ENCODE measurements at places on chromosomes 2 and 18.

- no peak for DNase-seq
Measured at GRCh38 chr2:217735899-217736298, 266.9 kb downstream of the TNS1 start.

- DNase-seq, result peak; percentile 95
Measured at GRCh38 chr2:201257956-201258665, 2.2 kb upstream of the CASP8 start.

DNA sequence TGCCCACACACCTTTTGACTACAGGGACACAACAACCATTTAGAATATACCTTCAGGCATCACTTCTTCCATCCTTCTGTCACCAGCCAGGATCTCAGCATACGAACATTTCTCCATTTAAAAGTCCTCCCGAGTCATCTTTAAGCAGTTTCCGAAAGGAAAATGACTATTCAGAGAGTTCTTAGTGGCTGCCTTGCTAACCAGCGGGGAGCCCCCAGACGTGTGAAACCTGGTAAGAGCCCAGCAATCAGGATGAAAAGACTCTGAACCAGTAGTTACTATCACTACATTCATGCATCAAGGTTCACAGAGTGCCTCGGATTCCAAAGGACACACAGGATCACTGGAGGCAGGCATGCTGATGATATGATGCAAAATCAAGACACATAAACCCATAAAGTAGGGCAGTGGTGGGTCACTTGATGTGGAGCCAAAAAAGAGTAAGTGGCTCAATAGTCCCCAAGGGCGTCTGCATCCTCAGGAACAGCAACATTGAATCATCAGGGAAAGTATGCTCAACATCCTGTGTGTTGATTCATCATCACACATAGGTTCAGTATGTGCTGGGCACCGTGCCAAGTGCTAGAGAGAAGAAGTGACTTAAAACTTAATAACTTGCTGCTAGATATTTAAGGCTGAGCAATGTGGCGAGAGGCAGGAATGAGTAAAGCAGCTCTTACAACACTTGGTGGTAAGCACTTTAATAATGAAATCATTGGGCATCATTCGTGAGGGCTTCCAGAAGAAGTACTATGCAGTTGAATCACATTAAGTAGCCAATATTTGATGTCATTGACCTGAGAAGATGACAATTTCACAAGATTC lies 4.4 kb downstream of the CCL20 start:
- DNase-seq, result peak; percentile 87

GRCh38 chr18:27695503-27695902 lies 481.4 kb downstream of the CDH2 start:
- DNase-seq, result no peak

DNA sequence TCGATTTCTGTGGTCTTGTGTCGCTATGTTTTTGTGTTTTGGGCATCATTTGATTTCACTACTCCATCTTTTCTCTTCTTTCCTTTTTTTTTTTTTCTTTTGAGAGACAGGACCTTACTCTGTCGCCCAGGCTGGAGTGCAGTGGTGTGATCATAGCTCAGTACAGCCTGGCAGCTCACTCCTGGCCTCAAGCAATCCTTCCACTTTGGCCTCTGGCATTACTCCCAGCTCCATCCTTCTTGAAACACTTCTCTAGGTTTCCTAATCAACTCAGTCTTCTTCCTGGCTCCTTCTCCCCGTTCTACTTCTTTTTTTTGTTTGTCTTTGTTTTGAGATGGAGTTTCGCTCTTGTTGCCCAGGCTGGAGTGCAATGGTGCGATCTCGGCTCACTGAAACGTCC lies 26.5 kb downstream of the TCF23 start:
- no peak for DNase-seq

Measured in stimulated activated CD8-positive, alpha-beta memory T cell treated with anti-CD3 and anti-CD28 coated beads, Interleukin-7, amount 100 ng/mL, for 48 hours (primary cell).